ENCODE measurements at places on chromosomes 2 and 18.

- no peak for DNase-seq
Observed at GRCh38 chr2:19038071-19039015, 320.1 kb downstream of the OSR1 start.

DNA sequence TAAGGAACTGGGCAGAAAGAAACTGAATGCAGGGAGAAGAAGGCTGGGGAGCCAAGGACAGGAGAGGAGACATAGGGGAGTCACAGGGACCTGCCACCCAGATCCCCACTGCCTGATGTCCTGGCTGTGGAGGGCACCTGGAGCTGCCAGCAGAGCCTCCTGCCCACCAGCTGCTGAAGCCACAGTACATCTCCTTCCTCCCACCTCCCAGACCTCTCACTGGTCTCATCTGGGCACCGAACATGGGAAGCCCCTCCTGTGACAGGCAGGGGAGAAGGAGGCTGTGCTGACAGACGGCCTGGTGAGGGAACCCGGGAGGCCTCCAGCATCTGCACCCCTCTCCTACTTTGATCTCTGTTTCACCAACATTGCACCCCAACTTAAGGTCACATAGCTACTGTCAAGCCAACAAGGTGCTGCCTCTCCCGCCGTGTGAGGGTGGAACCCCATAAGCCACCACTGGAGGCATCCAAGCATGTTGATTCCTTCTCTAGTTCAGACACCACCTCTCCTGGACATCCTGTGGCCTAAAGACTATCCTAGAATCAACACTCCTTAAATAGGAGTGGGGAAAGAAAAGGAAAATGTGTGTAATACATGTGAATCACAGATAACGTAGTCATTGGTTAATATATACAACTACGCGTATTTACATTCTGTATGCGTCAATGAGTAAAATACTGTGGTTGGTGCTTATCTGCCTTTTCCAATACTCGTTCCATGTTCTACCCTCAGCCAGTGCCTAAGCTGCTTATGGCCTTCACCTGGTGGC lies 3.5 kb upstream of the RNPEPL1 start:
- no peak for DNase-seq

GRCh38 chr18:572091-572830 lies 7.9 kb upstream of the CETN1 start:
- no peak for DNase-seq

- peak; percentile 13 for DNase-seq
Observed at GRCh38 chr2:108988796-108989713, at the start of gene EDAR. Gene EDAR (minus strand): TSS chr2:108989220. CDS start chr2:108931014, 58,206 bp downstream.

DNA sequence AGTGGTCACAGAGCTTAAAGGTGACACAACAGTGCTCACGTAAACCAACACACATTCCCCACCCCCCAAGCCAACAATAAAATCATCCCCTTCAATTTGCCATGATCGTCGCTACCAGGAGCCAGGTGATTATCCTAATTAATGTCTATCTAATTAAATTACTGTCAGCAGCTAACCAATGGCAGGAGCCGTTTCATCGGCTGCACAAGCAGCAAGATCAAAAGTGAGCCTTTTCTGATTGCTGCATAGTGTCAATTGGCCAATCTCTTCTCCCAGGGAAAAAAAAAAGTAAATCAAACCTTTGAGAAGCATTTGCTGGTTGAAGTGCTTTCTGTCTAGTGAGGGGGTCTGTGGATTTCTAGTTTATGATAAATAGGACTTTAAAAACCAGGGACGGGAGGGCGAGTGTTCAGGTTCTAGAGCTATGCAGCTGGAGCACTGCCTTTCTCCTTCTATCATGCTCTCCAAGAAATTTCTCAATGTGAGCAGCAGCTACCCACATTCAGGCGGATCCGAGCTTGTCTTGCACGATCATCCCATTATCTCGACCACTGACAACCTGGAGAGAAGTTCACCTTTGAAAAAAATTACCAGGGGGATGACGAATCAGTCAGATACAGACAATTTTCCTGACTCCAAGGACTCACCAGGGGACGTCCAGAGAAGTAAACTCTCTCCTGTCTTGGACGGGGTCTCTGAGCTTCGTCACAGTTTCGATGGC lies at the start of gene TBR1:
TSS of gene TBR1 (plus strand) at position 311 of the 721 bp plus-strand sequence. CDS start at position 425, 114 bp downstream.
- DNase-seq: no peak

DNA sequence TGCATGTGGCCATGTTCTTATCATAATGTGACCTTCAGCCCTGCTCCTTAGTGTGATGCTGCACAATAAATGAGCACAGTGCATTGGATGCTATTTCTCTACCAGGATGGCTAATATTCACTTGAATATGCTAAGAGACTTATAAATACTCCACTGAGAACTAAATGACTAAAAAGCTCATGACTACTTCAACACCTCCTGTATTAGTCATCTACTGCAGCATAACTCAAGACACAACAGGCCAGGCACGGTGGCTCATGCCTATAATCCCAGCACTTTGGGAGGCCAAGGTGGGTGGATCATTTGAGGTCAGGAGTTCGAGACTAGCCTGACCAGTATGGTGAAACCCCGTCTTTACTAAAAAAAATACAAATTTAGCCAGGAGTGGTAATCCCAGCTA lies 213.4 kb downstream of the RND3 start:
- DNase-seq: no peak

- no peak for DNase-seq
Observed at GRCh38 chr2:72035518-72036172, 112.0 kb downstream of the CYP26B1 start.

DNA sequence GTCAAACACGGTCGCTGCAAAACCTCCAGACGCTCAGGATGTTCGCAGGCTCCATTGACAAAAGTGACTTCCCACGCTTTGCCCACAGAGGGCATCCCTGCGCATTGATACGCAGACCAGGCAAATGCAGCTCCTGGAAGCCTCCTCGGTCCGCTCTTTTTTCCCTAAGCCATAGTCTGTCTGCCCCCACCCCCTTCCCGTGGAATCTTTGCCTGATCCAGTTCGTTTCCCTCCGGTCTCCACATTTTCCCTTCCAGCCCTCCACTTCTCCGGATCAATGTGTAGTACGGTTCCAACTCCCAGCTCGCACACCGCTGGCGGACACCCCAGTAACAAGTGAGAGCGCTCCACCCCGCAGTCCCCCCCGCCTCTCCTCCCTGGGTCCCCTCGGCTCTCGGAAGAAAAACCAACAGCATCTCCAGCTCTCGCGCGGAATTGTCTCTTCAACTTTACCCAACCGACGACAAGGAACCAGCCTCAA lies at the start of gene DCC:
TSS of gene DCC (plus strand) at position 307 of the 481 bp plus-strand sequence. CDS start 591 bp downstream, outside the sequence.
- no peak for DNase-seq

- DNase-seq: no peak
Observed at GRCh38 chr2:134706587-134707329, 12.0 kb downstream of the TMEM163 start.

DNA sequence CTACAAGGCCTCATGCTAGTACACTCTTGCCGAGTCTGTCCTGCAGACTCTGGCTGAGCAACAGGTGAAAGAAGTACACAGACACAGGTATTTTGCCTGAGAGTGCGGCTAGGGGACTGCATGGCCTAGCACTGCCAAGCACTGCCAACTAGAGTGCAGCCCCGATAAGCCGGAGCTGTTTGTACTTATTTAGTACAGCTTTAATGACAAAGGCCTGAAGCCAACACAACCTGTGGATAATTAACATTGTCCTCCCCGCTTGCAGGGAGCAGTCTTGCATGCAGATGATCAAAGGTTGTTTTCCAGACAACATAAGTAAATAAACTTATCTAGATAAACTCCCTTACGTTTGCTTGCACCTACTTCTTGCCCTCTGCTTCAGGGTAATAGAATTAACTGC lies 63.7 kb upstream of the MMADHC start:
- DNase-seq: no peak

DNA sequence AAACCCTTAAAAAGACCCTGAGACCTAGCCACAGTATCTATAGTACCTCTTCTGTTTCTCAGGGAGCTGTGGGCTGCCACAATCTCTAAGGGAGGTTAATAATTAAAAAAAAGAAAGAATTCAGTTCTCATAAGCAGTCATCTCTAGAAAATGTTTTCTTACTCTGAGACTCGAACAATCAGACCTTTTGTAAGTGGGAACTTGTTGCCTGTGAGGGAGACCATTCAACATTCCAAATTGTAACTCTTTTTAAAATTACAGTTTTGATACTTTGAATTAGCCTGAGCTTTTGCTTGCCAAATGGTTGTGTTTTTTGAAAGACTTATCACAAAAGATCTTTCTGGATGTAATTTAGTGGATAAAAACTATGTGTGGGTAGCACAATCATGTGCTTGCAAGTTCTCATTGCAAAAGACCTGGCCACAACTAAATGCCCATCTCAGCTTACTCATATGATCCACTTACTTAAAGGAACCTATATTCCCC lies 33.3 kb downstream of the IL1R2 start:
- DNase-seq: no peak

DNA sequence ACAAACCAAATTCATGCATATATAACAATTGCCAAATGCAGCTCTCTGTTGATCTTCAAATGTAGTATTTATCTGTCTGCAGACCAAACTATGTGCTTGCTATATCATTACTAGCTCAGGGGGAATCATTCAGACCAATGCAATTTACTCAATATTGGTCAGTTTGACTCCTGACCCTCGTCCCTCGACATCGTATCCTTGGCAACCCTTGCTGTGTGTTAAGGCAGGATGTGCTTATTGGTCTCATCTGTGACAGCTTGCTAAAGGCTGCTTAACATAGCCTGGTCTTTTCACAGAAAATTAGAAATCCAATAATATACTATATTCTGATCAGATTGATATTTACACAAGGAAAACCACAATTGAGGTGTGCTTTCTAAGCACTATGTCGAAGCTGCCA lies 747.1 kb downstream of the GALR1 start:
- no peak for DNase-seq

DNA sequence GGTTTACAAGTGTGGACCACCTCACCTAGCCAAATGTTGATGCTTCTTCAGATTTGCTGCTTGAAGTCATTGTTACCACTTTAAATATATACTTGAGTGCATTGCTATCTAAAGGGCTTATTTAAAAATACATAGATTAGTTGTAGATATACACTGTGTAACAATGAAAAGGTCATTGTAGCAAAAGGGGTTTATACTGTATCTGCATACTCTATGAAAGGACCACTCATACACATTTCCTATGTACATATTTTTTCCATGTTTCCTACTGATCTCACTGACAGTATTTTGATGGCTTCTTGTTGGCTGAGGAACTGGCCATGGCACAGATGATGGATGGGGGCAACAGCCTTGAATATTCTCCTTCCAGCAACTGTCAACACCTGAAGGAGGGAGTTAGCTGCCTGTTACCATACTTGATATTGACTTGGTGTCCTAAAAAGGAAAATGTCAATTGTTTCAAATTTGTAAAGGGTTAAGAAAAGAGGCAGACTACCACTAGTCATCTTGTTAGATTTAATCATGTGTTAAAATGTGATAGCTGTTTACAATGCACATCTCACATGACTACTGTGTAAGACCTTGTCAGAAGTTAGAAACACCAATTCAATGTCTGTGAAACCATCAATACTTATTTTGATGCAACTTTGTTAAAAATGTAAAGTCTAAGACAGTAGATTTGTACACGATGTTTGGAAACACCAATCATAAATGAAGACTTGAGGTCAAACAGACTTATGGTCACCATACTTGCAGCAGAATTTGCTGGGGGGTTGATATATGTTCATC lies 33.5 kb downstream of the RAB10 start:
- DNase-seq: no peak

GRCh38 chr2:39516347-39517101 lies 79.4 kb upstream of the MAP4K3 start:
- no peak for DNase-seq

DNA sequence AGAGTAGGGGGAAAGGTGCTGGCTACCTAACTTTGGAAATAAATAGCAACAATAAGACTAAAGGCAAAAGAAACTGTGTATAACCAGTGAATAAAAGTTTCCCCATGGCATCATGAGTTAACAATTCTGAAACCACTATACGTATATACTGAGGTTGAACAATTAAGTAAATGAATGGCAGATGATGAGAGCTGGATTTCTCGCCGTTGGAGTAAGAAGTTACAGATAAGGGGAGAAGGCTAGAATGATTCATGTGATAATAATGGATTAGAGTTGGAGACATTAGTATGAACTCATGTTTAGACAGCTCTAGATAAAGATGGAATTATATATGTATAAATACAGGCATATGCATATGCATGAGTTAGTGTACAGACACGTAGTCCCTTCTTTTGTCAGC lies 152.7 kb downstream of the UBR3 start:
- DNase-seq: no peak

DNA sequence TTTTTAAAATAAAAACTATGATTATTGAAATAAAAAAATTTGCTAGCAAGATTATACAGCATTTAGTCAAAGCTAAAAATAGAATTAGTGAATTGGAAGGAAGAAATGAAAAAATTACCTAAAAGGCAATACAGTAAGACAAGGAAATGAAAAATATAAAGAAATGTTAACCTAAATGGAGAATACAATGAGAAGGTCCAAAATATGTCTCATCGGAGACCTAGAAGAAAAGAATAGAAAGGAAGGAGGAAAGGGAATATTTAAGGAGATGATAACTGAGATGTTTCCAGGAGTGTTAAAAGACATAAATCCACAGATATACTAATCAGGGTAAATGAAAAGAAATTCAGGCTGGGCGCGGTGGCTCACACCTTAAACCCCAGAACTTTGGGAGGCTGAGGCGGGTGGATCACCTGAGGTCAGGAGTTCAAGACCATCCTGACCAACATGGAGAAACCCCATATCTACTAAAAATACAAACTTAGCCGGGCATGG lies 78.9 kb downstream of the AFF3 start:
- no peak for DNase-seq

Data from stimulated activated CD8-positive, alpha-beta memory T cell treated with anti-CD3 and anti-CD28 coated beads, Interleukin-2, amount 100 ng/mL, for 48 hours (primary cell).